ENCODE measurements at places on chromosomes 12 and 14.

DNA sequence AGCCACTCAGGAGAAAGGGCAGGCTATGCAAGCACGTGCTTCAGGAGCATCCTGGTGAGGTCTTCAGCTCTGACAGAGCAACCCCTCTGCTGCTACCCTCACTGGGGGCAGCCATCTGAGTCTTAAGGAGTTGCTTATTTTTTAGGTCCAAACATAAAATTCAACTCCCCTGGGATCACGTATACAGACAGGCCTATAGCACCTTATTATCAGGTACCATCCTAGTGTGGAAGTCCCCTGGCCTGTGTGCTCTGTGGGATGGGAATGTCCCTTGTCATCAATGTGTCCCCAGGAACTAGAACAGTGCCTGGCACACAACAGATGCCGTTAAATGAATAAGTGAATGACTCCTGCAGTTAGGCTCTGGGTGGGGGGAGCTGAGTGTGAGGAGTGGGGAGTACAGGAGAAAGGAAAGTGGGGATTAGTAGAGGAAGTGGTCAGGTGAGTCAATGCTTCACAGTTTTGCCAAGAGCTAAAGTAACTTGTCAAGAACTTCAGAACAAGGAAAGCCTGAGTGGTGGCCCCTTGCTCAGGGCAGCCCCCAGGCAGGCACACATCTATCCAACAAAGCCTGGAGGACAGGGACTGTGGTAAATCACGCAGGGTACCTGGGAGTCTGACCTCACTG, 33.5 kb downstream of the DAD1 start:
- no peak for DNase-seq

DNA sequence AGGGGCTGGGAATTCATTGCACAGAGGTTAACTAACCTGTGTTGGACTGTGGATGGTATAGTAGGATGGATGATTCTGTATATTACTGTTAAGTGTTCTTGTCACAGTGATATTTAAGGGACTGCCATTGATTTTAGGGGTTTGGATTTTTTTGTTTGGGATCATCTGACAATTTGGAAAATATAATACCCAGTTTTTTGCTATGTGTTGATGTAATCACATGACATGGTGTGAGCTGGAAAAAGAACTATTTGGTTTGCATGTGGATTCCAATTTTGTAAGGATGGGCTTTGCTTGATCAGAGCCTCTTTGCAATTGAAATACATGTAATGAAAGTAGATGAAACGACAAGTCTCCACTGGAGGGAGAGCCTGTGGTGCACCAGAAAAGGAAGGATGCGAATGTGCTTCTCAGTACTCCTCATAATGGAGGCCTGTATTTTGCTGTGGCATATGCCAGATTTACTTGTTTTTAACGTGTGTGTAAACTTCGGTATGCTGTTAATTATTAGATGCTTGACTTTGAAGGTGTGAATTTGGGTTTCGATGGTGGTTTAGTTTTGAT, 2.7 kb downstream of the DYRK2 start:
- DNase-seq, result peak; percentile 16

GRCh38 chr14:55592436-55592835, 12.4 kb downstream of the KTN1 start:
- DNase-seq, result no peak

DNA sequence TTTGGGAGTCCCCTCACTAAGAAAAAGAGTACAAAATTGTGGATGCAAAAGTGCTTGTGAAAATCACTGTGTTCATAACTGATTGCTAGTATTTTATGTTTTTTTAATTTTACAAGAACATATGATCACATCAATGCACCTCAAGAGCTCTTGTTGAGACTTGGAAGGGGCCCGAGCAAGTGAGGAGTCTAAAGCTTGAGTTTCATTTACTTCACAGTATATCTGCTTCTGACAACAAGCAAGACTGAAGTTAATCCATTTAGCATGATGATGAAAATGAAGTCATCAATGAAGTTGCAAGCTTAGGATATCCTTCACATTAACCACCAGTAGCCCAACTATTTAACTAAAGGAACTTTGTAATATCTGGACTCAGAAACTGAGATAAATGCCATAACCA, 182.5 kb upstream of the DIO2 start:
- no peak for DNase-seq

DNA sequence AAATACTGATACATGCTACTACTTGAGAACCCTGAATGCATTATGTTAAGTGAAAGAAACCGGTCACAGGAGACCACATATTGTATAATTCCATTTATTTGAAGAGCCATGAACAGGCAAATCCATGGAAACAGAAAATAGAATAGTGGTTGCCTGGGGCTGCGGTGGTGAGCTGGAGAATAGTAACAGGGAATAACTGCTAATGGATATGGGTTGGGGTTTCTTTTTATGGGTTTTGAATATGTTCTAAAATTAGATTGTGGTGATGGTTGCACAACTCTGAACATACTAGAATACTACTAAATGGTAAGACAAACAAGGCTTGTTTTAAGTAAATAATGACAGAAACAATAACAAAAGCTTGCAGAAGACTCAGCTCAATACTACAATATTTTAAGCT, 293.0 kb downstream of the BTG1 start:
- no peak for DNase-seq

- DNase-seq, result no peak
These were observed 10.6 kb downstream of the ITGB7 start for GRCh38 chr12:53196486-53196885.

DNA sequence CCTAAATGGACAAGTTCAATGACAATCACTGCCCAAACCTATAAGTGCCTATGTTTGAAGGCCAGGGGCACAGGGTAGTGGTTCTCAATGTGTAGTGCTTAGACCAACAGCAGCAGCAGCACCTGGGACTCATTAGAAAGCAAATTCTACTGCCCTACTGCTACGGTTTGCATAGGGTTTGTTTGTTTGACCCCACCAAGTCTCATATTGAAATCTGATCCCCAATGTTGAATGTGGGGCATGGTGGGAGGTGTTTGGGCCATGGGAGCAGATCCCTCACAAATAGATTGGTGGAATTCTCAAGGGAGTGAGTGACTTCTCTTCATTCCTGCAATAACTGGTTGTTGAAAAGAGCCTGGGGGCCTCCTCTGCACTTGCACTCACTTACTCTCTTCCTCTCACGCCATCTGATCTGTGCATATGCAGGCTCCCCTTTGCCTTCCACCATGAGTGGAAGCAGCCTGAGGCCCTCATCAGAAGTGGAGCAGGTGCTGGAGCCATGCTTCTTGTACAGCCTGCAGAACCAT, 39.5 kb downstream of the PPM1H start:
- no peak for DNase-seq

DNA sequence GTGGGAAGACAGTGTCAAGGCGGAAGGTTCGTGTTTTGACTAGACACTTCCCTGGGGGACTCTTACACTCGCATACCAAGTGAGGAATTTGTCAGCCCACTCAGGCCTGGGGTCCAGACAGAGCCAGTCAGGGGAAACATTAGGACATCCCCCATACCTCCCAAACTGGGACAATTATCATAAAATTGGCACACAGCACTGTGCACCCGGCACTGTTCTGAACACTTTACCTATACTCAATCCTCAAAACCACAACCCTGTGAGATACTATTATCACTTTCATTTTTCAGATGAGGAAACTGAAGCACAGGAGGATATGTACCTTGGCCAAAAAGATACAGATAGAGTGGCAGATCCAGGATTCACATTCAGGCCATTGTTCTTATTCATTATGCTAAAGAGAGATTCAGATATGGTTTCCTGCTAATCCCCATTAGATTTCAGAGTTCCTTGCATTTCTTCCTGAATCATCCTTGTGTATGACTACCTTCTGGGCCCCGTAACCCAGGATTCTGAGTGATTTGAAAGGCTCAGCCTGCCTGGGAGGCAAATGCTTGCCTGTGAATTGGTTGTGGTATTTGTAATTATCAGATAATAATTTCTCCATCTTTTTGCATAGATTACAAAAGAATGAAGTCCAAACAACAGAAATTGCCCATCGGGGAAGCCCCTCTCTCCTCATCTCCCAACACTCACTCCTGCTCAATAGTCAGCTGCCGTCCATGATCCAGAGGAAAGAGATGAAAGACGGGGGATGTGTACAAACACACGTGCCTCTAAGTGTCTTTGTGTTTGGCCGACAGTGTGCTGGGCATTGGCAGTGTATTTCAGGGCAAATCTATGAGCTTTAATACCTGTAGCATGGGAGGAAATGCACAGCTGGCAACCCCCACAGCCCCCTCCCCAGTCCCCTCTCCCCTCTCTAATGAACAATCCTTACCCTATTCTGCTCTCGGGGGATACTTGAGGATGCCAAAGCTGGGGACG, 4.6 kb downstream of the TAC3 start:
- DNase-seq, result no peak

DNA sequence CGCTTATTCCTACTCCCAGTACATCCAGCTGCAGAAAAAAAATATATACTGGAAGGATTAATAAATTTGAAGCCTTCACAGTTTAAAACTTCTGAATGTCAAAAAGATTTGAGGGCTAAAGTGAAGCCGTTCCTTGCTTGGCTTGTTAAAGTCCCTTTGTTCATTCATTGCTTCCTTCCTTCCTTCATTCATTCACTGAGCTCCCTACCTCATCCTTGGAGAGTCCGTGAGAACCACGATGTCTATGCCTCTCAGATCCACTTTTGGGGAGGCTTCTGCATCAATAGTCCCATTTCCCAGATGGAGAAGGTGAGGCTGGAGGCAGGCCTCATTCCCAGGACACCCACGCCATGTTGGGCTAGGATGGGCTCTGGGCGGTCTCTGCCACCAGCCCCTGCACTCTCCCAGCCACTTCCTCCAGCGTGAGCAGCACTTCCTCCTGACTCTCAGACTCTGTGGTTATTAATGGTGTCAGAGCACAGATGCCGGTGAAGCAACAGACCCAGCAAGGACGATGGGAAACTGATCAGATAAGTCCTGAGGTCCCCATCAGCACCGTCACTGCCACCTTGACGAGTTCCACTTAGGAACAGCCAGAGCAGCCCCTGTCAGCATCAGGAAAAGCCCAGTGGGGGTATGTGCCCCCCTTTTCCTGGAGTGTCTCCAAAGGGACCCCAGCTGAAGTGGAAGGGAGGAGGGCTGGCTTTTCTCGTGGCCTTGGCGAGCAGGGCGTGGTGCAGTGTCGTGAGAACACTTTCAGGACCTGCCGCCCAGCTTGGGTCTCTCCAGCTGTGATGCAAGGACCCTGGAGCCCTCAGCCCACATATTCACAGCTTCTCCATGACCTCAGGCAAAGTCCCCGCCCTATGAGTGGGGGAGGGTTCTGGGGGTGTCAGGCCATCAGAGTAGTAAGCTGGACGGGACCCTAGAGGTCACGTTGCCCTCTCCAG, 21.2 kb downstream of the ASB2 start:
- DNase-seq, result peak; percentile 75

DNA sequence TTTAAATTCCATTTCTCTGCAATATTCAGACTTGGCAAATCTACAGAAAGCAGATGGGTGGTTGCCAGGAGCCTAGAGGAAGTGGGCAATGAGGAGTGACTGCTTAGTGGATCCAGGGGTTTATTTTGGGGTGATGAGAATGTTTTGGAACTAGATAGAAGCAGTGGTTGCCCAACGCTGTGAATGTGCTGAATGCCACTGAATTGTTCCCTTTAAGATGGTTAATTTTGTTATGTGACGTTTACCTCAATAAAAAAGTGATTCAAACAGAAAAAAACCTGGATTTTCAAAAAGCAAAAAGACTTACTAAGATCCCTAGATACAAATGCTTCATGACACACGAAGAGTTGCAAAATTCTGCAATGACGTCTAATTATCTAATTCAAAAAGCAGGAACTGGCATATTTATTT, 34.2 kb downstream of the DAO start:
- no peak for DNase-seq

GRCh38 chr14:35867280-35867629, 41.1 kb downstream of the BRMS1L start:
- no peak for DNase-seq

DNA sequence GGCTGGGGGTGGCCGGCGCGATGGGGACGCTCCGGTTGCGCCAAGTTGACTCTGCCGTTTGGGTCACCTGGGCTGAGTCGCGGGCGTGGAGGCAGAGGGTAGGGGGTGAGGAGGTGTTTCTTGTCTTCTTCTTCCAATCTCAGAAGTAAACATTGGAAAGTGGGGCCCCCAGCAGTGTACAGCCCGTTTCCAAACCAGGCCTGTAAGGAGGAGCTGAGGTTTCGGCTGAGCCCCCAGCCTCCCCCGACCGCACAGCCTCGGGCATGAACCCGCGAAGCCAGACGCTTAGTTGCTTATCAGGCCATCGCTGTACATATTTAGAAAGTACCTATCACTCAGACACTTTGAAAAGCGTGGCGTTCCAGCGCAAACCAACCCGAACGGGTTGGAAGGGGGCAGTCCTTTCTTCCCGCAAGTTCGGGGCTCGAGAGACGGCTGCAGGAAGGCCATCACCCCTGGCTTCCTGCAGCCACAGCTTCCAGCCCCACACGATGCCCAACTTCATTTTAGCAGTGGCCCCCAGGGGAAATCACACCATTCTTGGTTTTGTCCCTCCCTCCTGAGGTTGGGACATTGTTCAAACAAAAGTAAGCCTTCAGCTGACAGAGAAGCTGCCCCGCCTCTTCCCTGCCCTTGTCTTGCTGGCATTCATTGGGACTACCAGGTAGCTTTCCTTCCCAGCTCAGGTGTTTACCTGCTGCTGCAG, 164.1 kb downstream of the ZFP36L1 start:
- DNase-seq, result peak; percentile 34

Data from germinal center (tissue), 1 donor.